ENCODE measurements at places on chromosomes 2 and 18.

DNA sequence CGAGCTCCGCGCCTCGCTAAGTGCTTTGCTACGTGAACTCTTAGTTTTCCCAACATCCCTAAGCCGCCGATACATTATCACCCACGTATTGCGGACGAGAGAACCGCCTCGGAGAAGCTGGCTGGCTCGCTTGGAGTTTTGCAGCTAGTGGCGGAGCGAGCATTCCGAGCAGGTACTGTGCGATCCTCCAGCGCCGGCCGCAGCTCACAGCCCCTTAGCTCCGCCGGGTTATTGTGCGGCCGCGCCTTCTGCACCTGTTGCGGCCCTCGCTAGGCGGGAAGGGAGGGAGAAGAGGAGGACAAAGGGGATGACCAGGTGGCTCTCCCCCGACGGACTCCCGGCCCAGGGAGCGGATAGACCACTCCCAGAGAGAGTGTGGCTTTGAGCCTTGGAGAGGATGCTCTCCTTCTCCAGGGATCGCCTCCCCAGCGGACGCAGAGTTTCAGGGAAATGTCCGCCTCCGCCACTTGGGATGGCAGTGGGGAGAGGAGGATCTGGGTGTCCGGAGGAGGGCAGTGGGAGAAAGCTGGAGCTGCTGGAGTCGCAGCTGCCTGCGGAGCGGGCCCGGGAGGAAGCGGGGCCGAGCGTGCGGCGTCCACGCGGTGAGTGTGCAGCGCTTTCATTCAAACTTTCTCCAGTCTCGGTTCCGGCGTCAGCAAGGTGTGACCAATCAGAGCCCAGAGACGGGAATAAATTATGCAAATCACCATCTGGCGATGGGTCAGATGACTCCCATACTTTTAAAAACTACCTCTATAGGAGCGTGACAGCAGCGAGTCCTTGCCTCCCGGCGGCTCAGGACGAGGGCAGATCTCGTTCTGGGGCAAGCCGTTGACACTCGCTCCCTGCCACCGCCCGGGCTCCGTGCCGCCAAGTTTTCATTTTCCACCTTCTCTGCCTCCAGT, at the start of gene LIPG:
Gene LIPG, plus strand, starts transcription at position 769 of the 905 bp plus-strand sequence. CDS start 252 bp downstream, outside the sequence.
- peak; percentile 33 for DNase-seq

DNA sequence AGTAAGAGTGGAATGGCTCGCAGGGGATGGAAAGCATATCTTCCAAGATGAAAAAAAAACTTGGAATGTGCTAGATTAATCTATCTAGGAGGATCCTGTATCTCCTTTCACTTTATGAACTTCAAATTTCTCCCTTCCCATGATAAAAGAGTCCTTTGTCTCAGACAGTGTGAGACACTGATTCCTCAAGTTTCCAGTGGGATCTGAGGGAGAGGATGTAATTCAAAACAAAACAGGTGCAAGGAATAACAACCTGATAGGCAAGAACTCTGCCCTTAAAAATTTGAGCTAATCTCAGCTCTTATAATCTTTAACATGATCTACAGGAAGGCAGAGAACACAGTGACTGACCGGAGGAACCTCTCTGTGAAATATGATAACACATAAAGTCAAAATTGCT, 162.0 kb upstream of the ZFP36L2 start:
- no peak for DNase-seq

DNA sequence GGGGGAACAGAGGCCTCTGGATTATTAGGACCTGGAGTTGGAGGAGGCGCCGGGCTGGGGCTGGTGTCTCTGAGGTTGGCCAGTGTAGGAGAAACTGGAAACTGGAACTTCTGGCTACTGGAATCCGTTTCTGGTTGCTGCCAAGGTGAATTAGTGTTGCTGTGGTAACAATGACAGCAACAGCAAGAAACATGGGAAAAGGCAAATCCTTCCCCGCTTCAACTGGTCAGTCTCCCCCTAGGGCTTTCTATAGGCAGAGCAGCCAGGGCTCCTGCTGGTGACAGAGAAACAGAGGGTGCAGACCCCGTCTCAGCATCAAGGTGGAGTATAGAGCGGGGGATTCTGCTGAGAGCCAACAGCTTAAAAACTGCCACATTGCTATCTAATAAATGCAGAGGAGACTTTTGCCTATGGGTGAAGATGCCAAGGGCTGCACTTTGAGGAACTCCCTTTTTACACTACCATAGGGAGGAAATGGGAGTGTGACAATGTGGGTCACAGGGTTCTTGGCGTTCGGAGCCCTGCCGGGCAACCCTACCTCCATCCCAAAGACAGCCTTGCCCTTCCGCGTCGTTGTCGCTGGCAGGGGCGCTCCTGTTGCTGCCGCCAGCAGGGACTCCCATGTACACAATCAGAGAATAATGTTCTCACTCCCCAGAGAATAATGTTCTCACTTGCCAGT, 81.4 kb upstream of the CABLES1 start:
- no peak for DNase-seq

GRCh38 chr2:132816234-132816633, 146.2 kb upstream of the LYPD1 start:
- no peak for DNase-seq
